Posterior vena cava (tissue), 2 donors: ENCODE measurements at places on chromosomes 7 and 10. TPM values are rescaled to one million over a fixed set of nuclear protein-coding genes. Genes with fewer than 3 reads are reported as not detected.

The CPVL gene
- 44.9 TPM for total RNA-seq

The ZNF3 gene
- 18.0 TPM for total RNA-seq

The OPN4 gene
- not detected for total RNA-seq

The PRSS37 gene
- not detected for total RNA-seq

The RBM48 gene
- total RNA-seq, result 7.8 TPM

The HOXA13 gene
- 0.14 TPM for total RNA-seq

The HYAL4 gene
- not detected for total RNA-seq

The SNX10 gene
- total RNA-seq, result 4.0 TPM

The PKD2L1 gene
- total RNA-seq, result not detected

The UBE2D1 gene
- 21.3 TPM for total RNA-seq

The INMT gene
- 150 TPM for total RNA-seq
